ENCODE measurements at places on chromosomes 12 and 14. TPM values are rescaled to one million over a fixed set of nuclear protein-coding genes. Genes with fewer than 3 reads are reported as not detected.
A peak's percentile ranks its signal among the peaks of the same experiment; 100 is the strongest.

- peaks cover 9% of the 10 kb centered on the region for H3K4me1 ChIP-seq
- no peak overlapping the region for H3K4me3 ChIP-seq
- no peaks in the 10 kb centered on the region for H3K27me3 ChIP-seq
- no peak overlapping the region for H3K27ac ChIP-seq
- peaks cover 10% of the 10 kb centered on the region for H3K36me3 ChIP-seq
- peak; percentile 7 for DNase-seq
These were observed 159.3 kb upstream of the FOXN3 start for GRCh38 chr14:89576145-89576927.

- H3K27ac ChIP-seq, result peak overlapping the region; percentile 85
- H3K4me1 ChIP-seq, result peaks cover 12% of the 10 kb centered on the region
- H3K4me3 ChIP-seq, result no peak overlapping the region
These were observed 125.7 kb downstream of the CRADD start for GRCh38 chr12:93802698-93803423.

GRCh38 chr12:62805517-62805916, 129.4 kb downstream of the PPM1H start:
- H3K4me3 ChIP-seq, result no peak overlapping the region
- H3K27me3 ChIP-seq, result peaks cover 16% of the 10 kb centered on the region
- H3K4me1 ChIP-seq, result no peaks in the 10 kb centered on the region
- H3K27ac ChIP-seq, result no peak overlapping the region

- no peak overlapping the region for H3K4me3 ChIP-seq
- peaks cover 2% of the 10 kb centered on the region for H3K27me3 ChIP-seq
- H3K36me3 ChIP-seq, result peaks cover 2% of the 10 kb centered on the region
- no peak for DNase-seq
These were observed 293.1 kb upstream of the FKBP4 start for GRCh38 chr12:2501464-2502191.

- no peak overlapping the region for H3K27ac ChIP-seq
- peaks cover 1% of the 10 kb centered on the region for H3K4me1 ChIP-seq
- no peak for DNase-seq
- H3K36me3 ChIP-seq, result peaks cover 41% of the 10 kb centered on the region
These were observed 124.0 kb upstream of the EVL start for GRCh38 chr14:99941211-99941610.

DNA sequence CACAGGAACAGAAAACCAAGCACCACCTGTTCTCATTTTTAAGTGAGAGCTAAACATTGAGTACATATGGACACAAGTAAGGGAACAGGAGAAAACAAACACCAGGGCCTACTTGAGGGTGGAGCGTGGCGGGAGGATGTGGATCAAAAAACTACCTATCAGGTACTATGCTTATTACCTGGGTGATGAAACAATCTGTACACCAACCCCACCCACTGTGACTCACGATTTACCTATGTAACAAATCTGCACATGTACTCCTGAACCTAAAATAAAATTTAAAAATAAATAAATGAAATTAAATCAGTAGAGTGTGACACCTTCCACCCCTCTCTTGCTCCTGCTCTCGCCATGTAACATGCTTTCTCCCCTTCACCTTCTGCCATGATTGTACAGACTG, 615.5 kb downstream of the RPL10L start:
- H3K36me3 ChIP-seq, result no peaks in the 10 kb centered on the region
- DNase-seq, result no peak
- no peak overlapping the region for H3K27ac ChIP-seq

DNA sequence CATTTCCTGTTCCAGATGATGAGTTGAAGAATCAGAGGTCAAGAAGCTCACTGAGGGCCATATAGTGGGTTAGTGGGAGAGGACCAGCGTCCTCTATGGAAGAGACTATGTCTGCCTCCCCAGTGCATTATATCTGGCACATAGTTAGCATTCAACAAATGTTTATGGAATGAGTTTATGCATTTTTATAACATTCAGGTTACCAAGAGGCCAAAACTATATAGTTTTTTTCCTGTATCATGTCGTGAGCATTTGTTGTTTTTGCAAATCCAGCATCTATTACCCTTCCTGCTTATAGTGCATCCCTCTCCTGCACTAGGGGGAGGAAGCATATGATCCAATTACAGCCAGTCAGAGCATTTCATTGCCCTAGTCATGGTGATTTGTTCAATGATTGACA, 60.6 kb downstream of the SUDS3 start:
- H3K4me1 ChIP-seq, result peaks cover 4% of the 10 kb centered on the region
- DNase-seq, result peak; percentile 30
- no peaks in the 10 kb centered on the region for H3K27me3 ChIP-seq

GRCh38 chr12:87021400-87021799, 765.2 kb upstream of the MGAT4C start:
- H3K4me1 ChIP-seq, result no peaks in the 10 kb centered on the region
- H3K27me3 ChIP-seq, result no peaks in the 10 kb centered on the region
- no peak overlapping the region for H3K27ac ChIP-seq
- DNase-seq, result no peak
- no peak overlapping the region for H3K4me3 ChIP-seq

DNA sequence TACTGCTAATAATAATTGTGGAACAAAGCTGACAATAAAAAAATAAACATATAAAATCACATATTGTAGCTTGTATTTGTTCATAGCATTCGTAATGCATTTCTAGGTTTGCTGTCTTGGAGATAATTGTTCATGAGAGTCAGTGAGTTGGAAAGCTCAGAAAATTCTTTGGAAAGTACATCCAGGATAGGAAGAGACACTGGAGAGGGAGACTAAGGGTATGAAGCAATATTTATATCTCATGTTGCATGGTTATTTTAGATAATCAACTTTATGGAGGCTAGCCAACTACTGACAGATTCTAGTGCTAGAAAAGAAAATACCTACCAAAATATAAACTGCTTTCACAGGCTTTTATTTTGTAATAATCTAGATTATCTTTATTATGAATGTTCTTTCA, 1095.2 kb downstream of the FSCB start:
- no peak for DNase-seq
- no peaks in the 10 kb centered on the region for H3K4me1 ChIP-seq
- no peaks in the 10 kb centered on the region for H3K27me3 ChIP-seq

GRCh38 chr14:61188196-61188595, 92.9 kb downstream of the TMEM30B start:
- H3K4me1 ChIP-seq, result peaks cover 34% of the 10 kb centered on the region
- peak overlapping the region; percentile 79 for H3K27ac ChIP-seq
- no peak overlapping the region for H3K4me3 ChIP-seq
- no peak for DNase-seq

GRCh38 chr12:127081058-127081457, 1185.9 kb upstream of the TMEM132C start:
- no peak for DNase-seq
- no peak overlapping the region for H3K4me3 ChIP-seq
- H3K27me3 ChIP-seq, result no peaks in the 10 kb centered on the region
- no peaks in the 10 kb centered on the region for H3K36me3 ChIP-seq
- no peaks in the 10 kb centered on the region for H3K4me1 ChIP-seq

DNA sequence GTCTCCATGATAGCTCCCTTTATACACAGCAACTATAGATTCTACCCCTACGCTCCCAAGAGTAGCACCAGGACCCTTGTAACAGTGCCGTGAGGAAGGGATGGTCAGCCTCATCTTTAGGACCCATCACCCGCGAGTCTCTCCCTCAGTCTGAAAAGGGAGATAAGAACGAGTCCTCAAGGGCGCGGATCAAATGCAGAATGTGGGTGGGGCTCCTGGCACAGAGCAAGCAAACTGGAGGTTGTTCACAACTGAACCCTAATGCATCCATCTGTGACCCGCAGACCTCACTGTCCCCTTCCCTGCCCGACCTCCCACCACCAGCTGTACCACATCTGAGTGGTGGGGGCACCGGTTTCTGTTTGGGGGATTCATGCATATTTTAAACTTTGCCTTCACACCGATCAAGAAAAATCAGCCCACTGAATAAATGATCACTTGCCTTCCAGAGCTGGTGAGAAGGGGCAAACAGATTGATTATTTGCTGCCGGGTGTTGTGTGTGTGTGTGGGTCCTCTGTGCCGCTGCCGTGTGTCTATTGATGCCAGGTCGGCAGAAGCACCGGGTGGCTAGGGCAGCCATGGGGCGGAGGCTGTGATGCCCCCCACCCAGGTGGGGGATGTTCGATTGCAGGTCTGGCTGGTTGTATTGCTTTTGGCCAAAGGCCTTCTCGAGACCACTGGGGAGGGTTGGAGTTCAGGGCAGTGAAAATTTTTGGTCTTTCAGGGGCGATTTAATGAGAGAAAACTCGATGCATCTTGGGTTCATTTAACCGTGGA, 35.7 kb upstream of the BEGAIN start:
- H3K4me3 ChIP-seq, result no peak overlapping the region
- no peaks in the 10 kb centered on the region for H3K36me3 ChIP-seq

GRCh38 chr12:59027199-59027598, 106.9 kb upstream of the LRIG3 start:
- H3K27ac ChIP-seq, result no peak overlapping the region
- DNase-seq, result no peak
- no peaks in the 10 kb centered on the region for H3K36me3 ChIP-seq
- H3K27me3 ChIP-seq, result no peaks in the 10 kb centered on the region
- H3K4me3 ChIP-seq, result no peak overlapping the region

DNA sequence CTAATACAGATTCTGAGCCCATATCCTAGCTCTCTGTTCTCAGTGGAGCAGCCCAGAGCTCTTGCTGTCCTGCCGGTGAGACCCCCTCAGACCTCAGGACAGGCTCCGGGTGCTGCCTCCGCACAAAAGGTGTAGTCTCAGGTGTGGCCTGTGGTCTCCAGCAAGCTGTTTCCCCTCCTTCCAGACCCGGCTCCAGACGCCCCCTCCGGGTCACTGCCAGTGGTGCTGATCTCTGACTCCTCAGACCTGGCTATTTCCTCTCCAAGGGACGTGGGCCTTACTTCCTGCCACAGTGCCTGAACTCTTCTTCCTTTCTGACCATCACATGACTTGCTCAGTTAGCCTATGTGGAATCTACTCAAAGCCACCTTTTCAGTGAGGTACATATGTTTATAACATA, 337.5 kb downstream of the GLT1D1 start:
- DNase-seq, result no peak
- no peak overlapping the region for H3K27ac ChIP-seq
- no peaks in the 10 kb centered on the region for H3K27me3 ChIP-seq
- no peaks in the 10 kb centered on the region for H3K36me3 ChIP-seq

DNA sequence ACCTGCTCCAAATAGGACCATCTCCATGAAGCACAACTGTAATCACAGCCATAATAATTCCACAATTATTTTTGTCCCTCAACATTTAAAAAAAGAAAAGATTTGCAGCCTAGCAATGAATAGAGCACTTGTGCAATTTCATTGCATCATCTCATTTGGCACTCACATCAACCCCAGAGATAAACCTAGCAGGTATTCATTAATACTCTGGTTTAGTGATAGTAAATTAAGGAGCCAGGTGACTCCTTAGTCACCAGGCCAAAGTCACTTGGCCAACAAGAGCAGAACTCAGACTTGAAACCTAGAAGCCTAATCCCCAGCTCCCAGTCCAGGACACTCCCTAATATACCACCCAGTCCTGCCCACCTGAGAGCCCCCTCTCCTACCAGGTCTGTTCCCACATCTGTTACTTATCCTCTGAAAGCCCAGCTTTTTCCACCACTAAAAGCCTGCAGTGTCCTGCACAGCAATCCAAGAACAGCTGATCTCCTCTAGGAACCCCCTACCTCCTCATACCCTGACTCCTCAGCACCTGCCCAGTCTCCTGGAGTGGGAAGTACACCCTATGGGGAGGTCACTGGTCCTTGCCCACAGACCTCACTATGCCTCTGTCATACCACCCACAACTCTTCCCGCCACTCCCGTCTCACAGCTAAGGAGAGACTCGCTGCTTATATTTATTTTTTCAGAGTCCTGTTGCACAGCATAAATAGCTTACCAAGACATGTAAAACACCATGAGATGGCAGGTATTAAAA, 22.1 kb downstream of the OR10P1 start:
- DNase-seq, result no peak
- peaks cover 28% of the 10 kb centered on the region for H3K27me3 ChIP-seq
- H3K4me1 ChIP-seq, result no peaks in the 10 kb centered on the region
- no peak overlapping the region for H3K27ac ChIP-seq
- H3K4me3 ChIP-seq, result no peak overlapping the region
- H3K36me3 ChIP-seq, result no peaks in the 10 kb centered on the region

- peak overlapping the region; percentile 29 for H3K27ac ChIP-seq
- no peak for DNase-seq
- no peaks in the 10 kb centered on the region for H3K36me3 ChIP-seq
- peaks cover 5% of the 10 kb centered on the region for H3K4me1 ChIP-seq
These were observed 17.6 kb upstream of the A2M start for GRCh38 chr12:9133216-9133916.

GRCh38 chr14:85342858-85343607, 186.9 kb upstream of the FLRT2 start:
- H3K4me3 ChIP-seq, result no peak overlapping the region
- no peak overlapping the region for H3K27ac ChIP-seq
- DNase-seq, result no peak
- H3K36me3 ChIP-seq, result no peaks in the 10 kb centered on the region

DNA sequence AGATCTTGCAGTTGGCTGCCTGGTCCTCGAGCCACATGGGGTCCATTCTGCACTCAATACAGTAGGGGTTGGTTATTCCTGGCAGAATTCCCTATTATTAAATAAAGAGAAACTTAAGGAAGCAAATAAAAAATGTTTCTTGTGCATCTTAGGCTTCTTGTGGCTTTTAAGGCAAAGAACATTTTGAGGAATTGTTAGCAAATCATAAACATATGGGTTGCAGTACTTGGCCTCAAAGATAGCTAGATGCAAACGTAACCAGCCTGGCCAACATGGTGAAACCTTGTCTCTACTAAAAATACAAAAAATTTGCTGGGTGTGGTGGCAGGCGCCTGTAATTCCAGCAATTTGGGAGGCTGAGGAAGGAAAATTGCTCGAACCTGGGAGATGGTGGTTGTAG, 50.8 kb upstream of the KCNA5 start:
- no peak overlapping the region for H3K4me3 ChIP-seq
- no peaks in the 10 kb centered on the region for H3K4me1 ChIP-seq
- H3K36me3 ChIP-seq, result no peaks in the 10 kb centered on the region
- no peak for DNase-seq

DNA sequence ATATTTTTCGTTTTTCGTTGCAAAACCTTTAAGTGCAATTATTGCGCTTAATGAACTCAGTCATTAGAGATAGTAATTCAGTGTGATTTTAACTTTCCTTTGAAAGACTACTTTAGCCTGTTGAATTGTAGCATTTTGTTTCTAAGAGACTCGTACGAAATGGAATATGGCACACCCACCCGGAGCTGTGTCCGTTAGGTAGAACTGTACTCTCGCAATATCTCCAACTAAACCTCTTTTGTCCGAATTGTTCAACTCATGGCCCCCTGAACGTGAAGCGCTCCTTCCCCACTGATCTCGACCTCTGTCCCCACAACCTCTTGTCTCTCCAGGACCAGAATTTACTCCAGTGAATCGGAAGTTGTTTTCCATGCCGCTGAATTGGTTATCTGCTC, 800 bp downstream of the PCNX4 start:
- no peaks in the 10 kb centered on the region for H3K27me3 ChIP-seq
- peak overlapping the region; percentile 97 for H3K27ac ChIP-seq
- peak; percentile 41 for DNase-seq
- H3K4me3 ChIP-seq, result peak overlapping the region; percentile 68
- no peaks in the 10 kb centered on the region for H3K36me3 ChIP-seq

- no peaks in the 10 kb centered on the region for H3K4me1 ChIP-seq
- no peak overlapping the region for H3K27ac ChIP-seq
- DNase-seq, result peak; percentile 50
- H3K36me3 ChIP-seq, result no peaks in the 10 kb centered on the region
These were observed 42.7 kb downstream of the ATF7IP start for GRCh38 chr12:14408208-14408607.

The MYH6 gene
- total RNA-seq, result not detected

The SELPLG gene
- total RNA-seq, result 3.2 TPM

The KLRD1 gene
- total RNA-seq, result under 0.01 TPM

The DDHD1 gene
- 9.0 TPM for total RNA-seq

The WSCD2 gene
- total RNA-seq, result not detected

The CLEC6A gene
- not detected for total RNA-seq

The INF2 gene
- 16.8 TPM for total RNA-seq

All from IMR-90 (cell line).